Hematopoietic multipotent progenitor cell treated with erythropoietin and hydrocortisone succinate and interleukin-3 and kit ligand, for 4 days (in vitro differentiated cells): ENCODE measurements at places on chromosomes 2 and 18.

GRCh38 chr2:29215739-29216608, 100.8 kb downstream of the CLIP4 start:
- DNase-seq = no peak

GRCh38 chr2:68766376-68766845, 31.8 kb downstream of the ARHGAP25 start:
- DNase-seq = peak; percentile 91

- DNase-seq = peak; percentile 22
These were observed 155.0 kb downstream of the TTC32 start for GRCh38 chr2:19746611-19747309.

- no peak for DNase-seq
These were observed 36.4 kb upstream of the GAREM2 start for GRCh38 chr2:26136451-26136850.

- DNase-seq = no peak
These were observed 215.5 kb downstream of the CYP26B1 start for GRCh38 chr2:71932037-71932779.

DNA sequence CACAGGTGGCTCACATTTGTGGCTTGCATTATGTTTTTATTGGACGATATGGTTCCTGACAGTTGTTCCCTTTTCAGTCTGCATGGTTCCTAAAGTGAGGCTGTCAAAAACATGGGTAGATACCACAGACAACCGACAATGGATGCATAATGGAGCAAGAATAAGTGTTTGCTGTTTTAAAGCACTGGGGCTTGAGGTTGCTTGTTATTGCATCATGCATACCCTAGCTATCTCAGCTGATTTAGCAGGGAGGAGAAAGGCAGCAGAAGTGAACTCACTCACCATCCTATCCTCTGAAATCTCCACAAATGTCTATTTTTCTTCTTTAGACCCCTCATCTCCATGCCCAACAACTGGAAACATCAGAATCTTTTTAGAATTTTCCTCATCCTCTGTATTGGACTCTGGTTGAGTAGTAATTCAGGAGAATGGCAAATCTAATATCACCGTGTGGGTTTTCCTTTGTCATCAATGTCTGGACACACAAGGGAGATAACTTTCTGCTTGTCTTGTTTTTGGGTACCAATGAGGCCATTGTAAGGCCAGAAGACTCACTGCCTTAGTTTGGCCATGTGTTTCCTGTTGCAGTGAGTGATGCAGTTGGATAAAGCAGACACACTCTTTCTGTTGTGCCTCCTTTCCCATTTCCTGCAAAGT, 46.7 kb downstream of the FBXO48 start:
- peak; percentile 70 for DNase-seq

GRCh38 chr2:237025090-237025865, 60.4 kb upstream of the COPS8 start:
- no peak for DNase-seq

GRCh38 chr2:15391751-15392150, 169.4 kb downstream of the NBAS start:
- no peak for DNase-seq
